ENCODE measurements at places on chromosomes 4 and X.

- DNase-seq: no peak
Observed at GRCh38 chr4:1380368-1381151, 25.7 kb downstream of the NKX1-1 start.

DNA sequence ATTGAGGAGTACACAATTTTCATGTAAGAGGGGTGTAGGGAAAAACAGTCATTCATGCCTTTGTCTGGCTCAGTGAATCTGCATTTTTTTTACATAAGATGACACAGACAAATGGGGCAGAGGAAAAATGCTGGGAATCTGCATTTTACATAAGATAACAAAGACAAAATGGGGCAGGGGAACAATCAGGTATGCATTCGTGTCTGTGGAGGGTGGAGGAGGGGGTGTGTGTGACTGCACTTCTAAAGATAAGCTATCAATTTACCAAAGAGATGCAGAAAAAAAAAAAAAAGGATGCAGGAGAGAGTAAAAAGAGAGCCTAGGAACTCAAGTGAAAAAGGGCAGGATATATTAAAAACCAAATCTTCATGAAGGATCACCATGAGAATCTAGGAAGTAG lies 637.4 kb downstream of the ZNF674 start:
- no peak for DNase-seq

DNA sequence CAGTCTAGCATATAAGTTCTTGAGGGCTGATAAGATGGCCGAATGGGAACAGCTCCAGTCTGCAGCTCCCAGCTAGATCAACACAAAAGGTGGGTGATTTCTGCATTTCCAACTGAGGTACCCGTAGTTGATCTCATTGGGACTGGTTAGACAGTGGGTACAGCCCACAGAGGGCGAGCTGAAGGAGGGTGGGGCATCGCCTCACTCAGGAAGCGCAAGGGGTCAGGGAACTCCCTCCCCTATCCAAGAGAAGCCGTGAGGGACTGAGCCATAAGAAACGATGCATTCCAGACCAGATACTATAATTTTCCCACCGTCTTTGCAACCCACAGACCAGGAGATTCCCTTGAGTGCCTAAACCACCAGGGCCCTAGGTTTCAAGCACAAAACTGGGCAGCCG lies 109.0 kb downstream of the RPS6KA6 start:
- DNase-seq: no peak

GRCh38 chrX:57137501-57137900 lies 304 bp upstream of the SPIN2A start:
- DNase-seq: no peak

DNA sequence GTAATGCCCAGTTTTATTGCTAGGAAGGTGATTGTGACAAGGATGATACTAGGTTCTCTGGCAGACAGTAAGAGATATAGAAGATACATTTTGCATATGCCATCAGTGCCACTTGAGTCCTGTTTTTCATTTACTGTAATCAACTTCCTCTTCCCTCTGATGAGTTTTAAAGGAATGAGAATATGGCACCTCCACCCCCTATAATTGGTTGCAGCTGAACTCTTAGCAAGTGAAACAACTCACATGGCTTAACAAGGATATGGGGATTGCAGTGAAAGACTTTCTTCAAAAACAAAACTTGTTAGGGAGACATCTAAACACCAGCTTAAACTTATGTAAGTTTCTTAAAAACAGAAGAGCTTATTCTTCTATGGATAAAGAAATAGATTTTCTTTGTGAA lies 90.0 kb downstream of the AREG start:
- no peak for DNase-seq
